ENCODE measurements at places on chromosomes 1 and 21.

DNA sequence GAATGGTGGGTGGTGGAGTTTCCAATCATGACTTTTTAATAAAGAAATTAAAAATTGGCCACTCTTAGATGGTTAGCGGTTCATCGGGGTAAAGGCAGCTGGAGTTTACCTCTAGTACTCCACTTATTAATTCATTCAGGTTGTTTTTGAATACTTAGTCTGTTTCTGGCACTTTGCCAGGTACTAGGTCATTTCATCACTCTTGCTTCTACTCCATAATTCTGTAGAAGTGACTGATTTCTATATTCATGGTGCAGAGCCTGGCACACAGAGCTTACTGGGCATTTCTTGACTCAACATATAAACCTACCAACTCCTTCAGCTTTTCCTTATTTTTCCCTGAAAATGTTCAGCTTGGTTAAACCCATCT lies 31.5 kb downstream of the FOXD2 start:
- peak; percentile 12 for DNase-seq

DNA sequence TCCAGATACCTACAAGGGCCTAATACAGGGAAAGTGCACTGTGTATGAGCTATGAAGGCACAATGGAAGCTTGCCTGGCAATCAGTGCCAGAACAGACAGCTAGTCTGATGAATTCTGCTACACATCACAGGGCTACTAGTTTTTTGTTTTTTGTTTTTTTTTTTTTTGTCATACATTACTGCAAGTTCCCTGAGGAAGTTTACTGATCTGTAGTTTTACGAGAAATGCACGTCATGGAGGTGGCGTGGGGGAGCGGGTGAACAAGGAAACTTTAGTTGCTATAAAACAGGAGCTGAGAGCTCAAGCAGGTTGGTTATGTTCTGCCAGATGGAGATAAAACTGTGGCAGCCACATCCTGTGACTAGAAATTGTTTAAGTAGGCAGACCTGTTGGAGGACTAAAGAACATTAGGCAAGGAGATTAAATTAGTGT lies 17.7 kb downstream of the PTPRC start:
- DNase-seq: no peak

GRCh38 chr1:185151215-185151614 lies 5.5 kb downstream of the TRMT1L start:
- no peak for DNase-seq

DNA sequence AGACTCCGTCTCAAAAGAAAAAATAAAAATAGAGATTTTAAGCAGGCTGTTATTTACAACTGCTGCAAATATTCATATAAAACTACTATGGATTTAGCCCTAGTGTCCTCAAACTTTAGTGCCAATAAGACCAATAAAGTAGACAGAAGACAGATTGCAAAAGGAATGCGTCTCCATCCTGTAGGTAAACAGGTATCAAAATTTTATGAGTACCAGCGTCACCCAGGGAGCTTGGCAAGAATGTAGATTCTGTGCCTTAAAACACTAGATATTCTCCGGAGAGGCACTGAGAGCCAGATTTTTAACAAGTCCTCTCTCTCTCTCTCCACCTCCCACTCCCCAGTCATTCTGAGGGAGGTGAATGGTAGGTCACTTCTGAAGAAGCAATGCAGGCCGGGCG lies 18.4 kb downstream of the SMYD3 start:
- no peak for DNase-seq

GRCh38 chr1:39779821-39780220 lies 8.7 kb upstream of the OXCT2 start:
- DNase-seq: no peak

- no peak for DNase-seq
These were observed 15.3 kb downstream of the PABPC4 start for GRCh38 chr1:39561279-39561678.

All from fibroblast of mammary gland (primary cell).